Activated CD4-positive, CD25-positive, alpha-beta regulatory T cell treated with anti-CD3 and anti-CD28 coated beads, Interleukin-2, amount 50 U/mL, for 72 hours (primary cell): ENCODE measurements at places on chromosomes 7 and 10.

DNA sequence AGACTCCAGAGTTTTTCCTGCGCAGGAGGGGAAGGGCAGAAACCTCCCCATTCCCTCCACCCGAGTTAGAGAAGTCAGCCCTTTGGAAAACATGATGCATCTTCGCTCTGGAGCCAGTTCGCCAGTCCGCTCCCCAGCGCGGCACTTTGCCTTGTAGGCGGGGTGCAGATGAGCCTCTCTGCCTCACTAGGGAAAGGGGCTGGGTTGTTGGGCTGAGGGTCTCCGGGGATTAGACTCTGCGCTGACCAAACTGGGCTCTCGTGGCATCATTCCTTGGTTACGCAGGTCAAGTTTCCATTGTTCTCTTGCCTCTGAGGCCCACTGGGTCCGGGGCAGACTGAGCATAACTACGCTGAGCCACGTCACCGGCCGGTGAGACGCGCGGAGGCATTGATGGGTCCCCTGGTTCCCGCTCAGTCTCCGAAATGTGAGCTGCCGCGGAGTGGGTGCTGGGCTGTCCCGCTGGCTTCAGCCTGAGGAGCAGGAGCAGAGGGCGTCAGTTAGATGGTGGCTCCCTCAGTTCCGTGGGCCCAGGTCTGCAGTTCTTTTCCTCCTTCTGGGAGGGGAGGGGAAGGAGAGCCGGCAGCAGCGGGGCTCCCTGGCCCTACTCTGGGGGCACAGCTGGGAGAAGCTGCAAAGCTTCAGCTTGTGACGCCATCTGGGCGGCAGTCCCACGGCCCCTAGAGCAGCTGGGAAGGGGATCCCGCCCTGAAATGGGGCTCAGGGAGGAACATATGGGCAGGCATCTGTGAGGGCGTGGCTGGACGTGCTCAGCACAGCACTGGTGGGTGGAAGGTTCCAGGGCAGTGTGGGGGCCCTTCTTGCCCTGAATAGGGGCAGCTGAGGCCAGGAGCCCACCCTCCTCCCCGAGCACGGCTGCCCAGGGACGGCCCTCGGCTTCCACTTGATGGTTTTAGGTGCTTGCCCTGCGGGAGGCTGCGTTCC is 121.3 kb upstream of the BTBD16 start:
- DNase-seq, result no peak

- no peak for DNase-seq
These were observed 81.6 kb upstream of the PFKP start for GRCh38 chr10:2985729-2986232.

GRCh38 chr10:85596389-85596788 is 770.2 kb downstream of the GRID1 start:
- no peak for DNase-seq

DNA sequence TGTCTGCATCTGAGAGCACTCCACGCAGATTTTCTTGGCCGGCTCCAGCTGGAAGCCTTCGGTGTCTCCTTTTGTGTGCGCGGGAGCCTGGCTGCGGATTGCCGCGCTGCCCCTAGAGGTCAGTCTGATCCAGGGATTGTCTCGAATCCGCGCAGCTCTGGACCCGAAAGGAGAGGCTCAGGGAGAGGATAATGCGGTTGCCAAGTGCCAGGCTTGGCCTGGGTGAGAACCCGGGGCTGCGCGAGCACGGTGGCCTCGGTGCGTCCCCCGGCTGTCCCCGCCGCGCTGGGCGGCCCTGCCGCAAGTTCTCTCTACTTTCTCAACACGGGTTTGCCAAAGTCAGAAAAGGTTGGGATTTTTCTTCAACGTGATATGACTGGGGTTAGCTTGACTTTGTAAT is 140.9 kb downstream of the ADCYAP1R1 start:
- no peak for DNase-seq

DNA sequence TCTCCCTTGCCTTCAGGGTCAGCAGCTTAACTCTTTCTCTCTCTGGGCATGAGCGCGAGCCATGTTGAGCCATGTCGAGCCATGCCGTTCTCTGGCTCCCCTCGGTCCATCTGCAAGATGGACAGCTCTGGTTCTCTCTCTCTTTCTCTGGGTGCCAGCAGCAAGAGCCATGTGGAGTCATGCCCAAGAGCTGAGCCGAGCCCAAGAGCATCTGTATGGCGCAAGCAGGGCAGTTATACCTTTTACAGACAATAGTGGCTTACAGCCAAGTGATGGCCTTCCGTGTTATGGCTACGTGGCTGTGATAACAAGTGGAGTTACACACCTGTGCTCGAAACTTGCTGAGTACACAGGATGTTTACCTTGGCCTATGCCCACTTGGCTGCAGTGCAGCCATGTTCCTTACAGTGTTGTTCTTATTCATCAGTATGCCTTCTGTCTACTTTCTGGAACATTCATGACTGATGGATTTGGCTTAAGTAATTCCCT is 327.7 kb downstream of the GLRX3 start:
- DNase-seq, result no peak

DNA sequence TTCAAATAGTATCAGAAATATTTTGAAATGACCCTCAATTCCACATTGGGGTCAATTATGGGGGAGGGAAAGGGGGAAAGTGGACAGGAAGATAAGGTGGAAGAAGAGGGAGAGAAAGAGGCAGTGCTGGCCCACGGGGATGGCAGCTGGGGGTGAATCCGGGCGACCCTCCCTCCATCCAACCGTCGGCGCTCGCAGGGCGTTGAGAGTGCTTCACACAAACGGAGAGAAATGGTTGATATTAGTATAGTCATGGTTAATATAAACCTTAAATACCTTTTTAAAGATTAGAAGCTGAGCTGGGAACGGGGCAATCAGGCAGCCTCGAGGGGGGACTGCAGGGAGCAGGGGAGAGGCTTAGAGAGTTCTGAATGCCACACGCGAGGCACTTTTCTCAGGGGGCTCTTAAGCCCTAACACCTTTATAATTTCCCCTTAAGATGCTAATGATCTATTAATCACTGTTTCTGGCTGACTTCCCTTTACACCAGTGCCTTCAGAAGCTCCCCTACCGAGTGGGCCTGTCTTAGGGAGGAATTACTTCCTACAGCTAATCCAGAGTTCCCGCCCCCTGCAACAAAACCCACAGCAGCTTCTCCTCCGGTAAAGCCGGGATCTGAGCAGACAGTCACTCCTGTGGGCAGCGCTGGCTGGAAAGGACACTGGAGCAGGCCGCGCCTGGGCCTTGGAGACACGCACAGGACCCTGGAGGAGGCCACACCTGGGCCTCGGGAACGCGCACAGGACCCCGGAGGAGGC is 39.5 kb downstream of the PRKAG2 start:
- DNase-seq, result no peak

DNA sequence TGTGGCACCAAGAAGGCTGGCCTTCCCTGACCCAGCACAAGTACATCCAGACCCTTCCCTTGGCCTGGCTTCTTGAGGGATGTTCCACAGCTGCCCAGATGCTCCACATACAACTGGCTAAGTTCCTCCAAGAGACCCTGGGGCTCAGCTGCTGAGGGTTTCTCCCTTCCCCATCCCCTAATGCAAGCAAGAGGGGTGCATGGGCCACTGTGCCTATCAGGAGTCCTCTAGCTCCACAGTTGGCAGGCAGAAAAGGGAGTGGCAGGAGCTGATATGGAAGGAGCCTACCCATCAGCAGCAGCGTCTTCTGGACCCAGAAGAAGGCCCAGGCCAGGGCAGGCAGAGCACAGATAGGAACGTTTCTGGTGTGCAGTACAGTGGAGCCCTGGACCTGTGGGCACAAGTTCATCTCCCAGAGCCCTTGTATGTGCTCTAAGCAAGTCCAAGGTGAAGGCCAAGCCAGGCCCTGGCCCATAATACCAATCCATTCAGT is 26.2 kb downstream of the VSIR start:
- DNase-seq, result no peak
